ENCODE measurements at places on chromosomes 3 and 15. TPM values are rescaled to one million over a fixed set of nuclear protein-coding genes. Genes with fewer than 3 reads are reported as not detected.

- DNase-seq = peak; percentile 48
Measured at GRCh38 chr3:177427540-177427939, 230.3 kb upstream of the TBL1XR1 start.

MEX3B gene
- 0.99 TPM for total RNA-seq

- no peak for DNase-seq
Measured at GRCh38 chr15:70792171-70792573, 28.8 kb upstream of the UACA start.

GRCh38 chr15:66884661-66885237, 180.7 kb upstream of the SMAD3 start:
- no peak for DNase-seq

DNA sequence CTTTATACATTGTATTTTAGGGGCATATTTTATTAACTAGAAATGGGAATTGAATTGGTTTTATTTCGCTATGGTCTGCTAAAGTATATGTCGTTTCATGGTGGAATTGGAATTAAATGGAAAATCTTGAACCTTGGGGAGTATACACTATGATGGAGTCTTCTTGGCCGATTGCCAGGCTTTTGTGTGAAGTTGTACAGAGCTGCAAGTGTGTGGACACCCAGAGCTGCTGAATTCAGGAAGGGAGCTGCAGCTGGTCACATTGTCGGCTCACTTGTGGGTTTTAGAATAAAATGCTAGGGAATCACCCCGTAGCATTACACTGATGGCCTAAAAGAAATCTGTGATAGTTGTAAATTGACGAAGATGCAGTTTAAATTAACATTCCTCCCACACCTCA, 35.1 kb downstream of the USP3 start:
- DNase-seq = no peak

- no peak for DNase-seq
Measured at GRCh38 chr3:7581831-7582230, 720.9 kb downstream of the GRM7 start.

EEF1AKMT4 gene
- total RNA-seq = 8.7 TPM

SLC27A2 gene
- total RNA-seq = 9.8 TPM

- no peak for DNase-seq
Measured at GRCh38 chr15:80424381-80424780, 20.2 kb downstream of the ARNT2 start.

DNA sequence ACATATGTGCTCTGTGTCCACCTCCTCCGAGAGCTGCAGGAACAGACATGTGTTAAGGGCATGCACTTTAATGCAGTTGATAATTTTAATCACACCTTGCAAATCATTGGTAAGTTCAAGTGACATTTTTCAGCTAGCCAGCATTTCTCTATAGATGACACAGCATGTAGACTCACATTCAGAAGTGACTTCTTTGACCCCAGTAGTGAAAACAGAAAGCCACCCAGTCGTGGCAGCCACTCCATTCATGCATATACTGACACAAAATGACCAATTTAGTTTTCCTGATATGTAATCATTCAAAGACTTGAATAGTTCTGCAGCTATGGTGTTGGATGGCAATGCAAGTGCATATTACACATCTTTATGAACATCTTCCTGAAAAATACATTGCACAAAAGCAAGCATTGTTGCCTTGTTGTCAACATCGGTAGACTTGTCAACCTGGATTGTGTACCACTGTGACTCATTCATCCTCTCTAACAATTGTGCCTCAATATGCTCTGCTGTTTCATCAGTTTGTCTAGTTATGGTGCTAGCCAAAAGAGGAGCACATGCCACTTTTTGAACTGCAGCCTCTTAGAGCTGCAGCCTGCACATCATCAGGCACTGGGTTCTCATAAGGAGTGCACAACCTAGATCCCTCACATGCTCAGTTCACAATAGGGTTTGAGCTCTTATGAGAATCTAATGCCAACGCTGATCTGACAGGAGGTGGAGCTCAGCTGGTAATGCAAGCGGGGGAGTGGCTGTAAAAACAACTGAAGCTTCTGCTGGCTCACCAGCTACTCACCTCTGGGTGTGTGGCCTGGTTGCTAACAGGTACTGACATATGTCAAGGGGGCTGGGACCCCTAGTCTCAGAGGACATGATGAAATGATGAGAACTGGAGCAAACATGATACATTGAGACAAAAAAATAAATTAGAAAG, 622.0 kb downstream of the PYDC2 start:
- no peak for DNase-seq

GRCh38 chr15:83443076-83443847, 3.9 kb upstream of the SH3GL3 start:
- no peak for DNase-seq

CFAP91 gene
- not detected for total RNA-seq

GRCh38 chr15:90345857-90346256, 6.2 kb upstream of the ZNF774 start:
- DNase-seq = no peak

NEDD4 gene
- total RNA-seq = 11.8 TPM

DNA sequence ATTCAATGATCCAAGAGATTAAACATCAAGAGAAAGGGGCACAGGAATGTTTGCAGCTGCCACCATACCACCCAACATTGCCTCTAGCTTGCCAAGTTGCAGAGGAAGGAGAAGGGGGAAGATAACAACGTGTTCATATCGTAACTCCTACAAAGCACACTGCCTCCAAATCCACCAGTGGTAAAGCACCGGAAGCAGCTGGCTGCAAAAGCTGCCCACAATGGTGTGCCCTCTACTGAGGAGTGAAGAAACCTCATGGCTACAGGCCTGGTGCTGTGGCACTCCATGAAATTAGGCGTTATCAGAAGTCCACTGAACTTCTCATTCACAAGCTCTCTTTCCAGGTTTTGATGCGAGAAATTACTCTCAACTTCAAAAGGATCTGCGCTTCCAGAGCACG, 263.9 kb upstream of the STT3B start:
- peak; percentile 21 for DNase-seq

- DNase-seq = no peak
Measured at GRCh38 chr3:25854214-25854613, 64.3 kb downstream of the OXSM start.

DNA sequence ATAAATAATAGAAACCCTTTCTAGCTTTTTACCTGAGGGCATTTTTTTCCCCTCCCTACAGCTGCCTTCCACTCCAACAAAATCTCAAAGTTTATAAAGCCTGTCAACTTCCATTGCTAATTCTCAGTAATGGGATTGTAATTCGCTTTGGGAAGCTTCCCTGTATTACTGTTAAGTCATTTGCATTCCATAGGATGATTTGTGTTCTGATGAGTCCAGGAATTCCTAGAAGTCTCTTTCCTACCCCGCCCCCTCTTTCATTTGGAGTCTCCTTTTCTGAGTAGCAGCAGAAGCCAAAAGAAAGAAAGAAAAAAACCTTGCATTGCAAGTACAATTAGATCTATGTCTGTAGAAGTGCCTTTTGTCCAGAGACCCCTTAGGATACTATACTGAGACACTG, 1033.3 kb downstream of the IGSF11 start:
- DNase-seq = no peak

DNA sequence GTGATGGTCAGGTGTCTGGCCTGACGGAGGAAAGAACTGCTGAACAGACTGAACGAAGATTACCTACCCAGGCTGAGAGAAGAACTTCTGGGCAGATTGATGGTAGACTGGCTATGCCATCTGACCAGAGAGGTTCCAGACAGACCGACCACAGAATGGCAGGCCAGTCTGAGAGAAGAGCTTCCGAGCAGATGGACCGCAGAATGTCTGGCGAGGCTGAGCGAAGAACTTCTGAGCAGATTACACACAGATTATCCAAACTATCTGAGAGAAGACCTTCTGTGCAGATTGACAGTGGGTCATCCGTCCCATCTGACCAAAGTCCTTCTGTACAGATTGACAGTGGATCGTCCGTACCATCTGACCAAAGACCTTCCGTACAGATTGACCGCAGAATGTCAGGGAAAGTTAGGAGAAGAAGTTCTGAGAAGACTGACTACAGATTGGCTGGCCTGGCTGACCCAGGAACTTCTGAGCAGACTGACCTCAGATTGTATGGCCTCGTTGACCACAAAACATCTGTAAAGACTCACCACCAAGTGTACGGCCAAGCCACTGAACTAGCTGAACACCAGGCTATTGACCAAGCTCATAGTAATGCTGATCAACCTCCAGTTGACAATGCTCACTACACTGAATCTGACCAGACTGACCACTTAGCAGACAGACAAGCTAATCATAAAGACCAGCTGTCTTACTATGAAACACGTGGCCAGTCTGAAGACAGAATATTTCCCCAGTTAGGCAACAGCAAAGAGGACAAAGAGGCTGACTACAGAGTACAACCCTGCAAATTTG, 812 bp downstream of the TEX55 start:
- DNase-seq = no peak

GRCh38 chr3:53269888-53270880, 14.4 kb upstream of the TKT start:
- peak; percentile 16 for DNase-seq

DNA sequence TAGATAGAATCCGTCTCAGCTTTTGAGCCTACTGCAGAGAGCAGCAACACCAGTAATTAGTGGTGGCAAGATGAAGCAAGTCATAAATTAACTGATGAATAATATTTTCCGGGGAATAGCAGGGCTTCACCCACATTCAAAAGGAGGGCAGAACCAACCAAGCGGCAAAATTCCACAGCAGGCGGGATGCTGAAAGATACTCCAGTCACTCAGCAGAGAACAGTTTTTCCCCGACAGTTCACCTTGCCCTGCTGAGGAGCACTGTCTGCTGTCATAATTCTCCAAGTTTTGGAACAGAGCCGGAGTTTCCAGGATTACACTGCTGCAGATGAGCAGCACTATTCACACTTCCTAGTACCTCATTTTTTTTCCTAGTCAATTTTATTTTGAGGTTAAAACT, 274.7 kb downstream of the CD47 start:
- DNase-seq = no peak

DNA sequence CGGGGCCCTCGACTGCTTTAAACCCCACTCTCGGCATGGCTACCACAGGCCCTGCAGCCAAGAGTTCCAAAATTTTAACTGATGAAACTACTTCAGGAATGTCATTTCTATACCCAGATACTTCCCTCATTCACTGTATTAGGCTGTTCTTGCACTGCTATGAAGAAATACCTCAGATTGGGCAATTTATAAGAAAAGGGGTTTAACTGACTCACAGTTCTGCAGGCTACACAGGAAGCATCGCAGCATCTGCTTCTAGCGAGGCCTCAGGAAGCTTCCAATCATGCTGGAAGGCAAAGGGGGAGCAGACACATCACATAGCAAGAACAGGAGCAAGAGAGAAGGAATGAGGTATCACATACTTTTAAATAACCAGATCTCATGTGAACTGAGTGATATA, 21.6 kb upstream of the ALCAM start:
- no peak for DNase-seq

DNA sequence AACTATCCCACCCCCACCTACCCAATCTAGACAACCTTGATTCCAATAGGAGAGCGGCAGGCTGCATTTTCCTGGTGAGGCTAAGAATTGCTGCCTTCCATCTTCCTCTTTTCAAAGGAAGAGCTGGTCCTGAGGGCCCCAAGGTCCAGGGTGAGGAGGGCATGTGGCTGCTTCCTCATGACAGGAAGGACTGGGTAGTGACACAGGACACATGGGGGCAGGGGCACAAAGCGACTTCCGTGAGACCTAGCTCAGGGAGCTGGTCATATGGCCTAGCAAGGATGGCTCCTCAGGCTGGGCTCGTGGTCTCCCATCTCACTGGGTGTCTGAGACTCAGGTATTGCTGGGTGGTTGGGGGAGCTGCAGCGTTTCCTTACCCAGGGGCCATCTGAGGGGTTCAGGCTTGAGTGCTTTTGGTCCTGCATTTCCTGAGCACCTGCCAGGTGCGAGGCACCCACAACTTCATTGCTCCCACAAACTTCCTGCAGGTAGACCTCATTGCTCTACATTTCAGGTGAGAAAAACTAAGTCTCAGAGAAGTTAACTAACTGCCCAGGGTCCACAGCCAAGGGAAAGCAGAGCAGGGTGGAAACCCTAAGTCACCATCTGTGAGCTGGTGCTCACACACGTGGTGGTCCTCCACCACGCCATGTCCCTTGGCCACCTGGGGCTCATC, 160.0 kb upstream of the TLE3 start:
- DNase-seq = no peak

TRAT1 gene
- total RNA-seq = 13.8 TPM

DNA sequence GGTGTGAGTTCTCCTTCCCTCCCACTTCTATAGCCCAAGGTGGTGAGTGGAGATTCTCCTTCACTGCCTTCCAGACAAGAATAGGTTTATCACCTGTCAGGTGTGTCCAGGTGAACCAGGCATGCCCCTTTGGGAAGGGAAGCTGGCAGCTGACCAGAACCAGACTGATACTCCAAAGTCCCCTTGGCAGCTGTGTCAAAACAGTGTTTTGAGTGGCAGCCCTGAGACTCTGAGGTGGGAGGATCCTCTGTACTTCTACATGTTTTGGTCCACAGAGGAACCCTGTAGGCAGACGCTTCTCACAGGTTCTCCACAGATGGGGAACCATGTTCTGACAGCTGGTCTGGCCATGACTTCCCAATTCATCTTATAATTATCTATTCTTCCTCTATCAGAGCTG, 30.1 kb downstream of the ISL2 start:
- no peak for DNase-seq

DNA sequence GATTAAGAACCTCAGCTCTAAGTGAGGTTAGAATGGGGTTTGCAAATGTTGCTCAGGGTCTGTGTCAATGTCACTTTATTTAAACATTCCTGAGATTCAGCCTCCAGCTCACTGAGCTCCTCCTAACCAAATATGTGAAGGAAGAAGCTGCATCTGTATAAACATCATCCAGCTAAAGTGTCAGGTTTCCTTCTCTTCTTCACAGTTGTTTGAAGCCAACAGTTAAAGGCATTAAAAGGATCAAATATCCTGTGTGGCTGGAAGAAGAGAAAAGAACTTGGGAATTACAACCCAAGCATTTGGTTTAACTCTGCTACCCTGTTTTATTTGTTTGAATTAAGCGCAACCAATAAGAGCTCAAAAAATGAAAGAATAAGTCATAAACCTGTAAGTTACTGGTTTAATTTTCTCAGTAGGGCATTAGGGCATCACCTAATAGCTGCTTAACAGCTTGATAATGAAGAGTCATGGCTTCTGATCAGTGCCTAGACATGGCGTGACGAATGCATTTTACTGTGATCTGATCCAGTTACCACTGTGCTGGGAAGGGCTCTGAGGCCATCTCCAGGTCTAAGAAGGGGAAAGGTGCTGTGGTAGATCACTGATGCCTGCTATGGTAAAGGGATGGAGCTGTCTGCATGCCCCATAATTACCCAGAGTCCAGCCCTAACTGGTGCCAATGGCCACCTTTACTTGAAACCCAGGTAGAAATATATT, 165.7 kb upstream of the TSC22D2 start:
- no peak for DNase-seq

GRCh38 chr3:102255736-102256135, 179.1 kb upstream of the ZPLD1 start:
- no peak for DNase-seq

- DNase-seq = no peak
Measured at GRCh38 chr3:61507946-61508345, 53.4 kb upstream of the PTPRG start.

DNA sequence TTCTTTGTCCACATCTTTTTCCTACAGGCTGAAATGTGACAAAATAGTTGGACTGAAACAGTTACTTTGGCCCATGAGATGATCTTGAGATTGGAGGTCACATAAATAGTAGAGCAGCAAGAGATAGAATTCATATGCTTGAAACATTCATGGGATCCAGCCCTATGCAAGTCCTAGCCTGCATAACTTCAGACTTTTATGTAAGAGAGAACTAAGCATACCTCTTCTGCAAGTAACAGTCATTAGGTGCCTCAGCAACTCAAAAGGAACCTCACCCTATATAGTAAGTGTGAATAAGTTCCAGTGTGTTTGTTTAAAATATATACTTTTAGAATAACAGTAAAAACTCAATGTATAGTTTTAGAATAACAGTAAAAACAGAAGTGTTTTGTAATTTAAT, 138.0 kb upstream of the P2RY1 start:
- no peak for DNase-seq

UROC1 gene
- total RNA-seq = not detected
